Stimulated activated CD4-positive, alpha-beta T cell treated with anti-CD3 and anti-CD28 coated beads, Interleukin-4, amount 100 ng/mL, for 48 hours (primary cell): ENCODE measurements at places on chromosomes 6 and 20.

GRCh38 chr6:154580397-154581135 lies 70.1 kb upstream of the CNKSR3 start:
- no peak for DNase-seq

DNA sequence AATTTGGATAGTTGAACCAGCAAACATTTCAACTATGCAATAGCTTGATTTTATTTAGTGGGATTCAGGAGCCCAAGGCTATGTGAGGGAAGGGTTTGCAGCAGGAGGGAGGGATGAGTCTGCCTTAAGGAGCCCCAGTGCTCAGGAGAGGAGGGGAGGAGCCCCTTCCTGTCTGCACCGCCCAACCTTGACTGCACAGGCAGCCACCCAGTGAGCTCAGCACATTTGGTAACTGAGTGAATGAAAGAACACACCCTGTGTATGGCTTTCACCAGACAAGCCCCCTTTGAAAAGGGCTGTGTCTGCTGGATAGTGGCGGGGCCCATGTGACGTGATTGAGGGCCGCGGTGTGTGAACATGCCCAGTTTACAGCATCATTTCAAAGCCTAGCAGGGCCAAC lies 17.0 kb downstream of the DACT2 start:
- no peak for DNase-seq

DNA sequence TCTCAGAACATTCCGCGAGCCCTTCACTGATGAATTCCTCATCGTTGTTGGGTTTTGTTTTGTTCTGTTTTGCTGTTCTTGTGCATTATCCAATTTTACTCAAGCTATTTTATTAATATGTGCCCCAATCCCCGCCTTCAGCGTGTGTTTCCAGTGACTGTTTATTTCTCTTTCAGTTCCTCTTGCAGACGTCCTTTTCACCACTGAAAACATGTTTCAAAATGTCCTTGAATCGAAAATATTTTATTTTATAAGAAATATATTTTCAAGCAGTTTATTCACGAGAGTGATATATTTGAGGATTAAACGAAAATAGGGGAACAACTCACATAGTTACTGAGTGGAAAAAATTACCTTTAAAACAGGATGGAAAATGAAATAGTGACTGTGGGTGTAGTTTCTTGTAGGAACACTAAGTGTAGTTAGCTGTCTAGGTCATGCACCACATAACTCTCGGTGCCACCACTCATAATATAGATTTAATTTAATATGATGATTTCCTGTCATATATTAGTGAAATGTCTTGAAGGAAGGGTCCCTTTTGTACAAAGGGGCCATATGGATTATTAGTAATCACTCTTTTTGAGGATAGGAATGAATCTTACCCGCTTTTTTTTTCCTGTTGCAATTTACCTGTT lies 45.3 kb upstream of the HDDC2 start:
- DNase-seq: no peak

DNA sequence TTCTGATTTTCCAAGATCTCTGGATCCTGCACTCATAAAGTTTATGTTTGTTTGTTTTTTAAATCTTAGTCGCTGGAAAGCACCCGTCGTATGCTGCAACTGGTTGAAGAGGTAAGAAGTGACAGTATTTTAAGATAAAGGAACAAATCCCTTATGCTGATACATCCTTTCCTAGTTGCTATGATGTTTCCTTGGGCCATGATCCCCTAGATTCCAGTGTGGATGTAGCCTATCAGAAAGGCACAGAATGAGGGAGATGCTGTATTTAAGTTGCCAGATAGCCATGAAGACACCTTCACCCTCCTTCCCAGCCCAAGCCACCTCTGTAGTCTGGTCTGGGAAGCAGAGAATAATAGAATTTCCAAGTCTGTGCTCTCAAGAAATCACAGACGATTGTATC lies 59.0 kb downstream of the SNAP25 start:
- DNase-seq: no peak

DNA sequence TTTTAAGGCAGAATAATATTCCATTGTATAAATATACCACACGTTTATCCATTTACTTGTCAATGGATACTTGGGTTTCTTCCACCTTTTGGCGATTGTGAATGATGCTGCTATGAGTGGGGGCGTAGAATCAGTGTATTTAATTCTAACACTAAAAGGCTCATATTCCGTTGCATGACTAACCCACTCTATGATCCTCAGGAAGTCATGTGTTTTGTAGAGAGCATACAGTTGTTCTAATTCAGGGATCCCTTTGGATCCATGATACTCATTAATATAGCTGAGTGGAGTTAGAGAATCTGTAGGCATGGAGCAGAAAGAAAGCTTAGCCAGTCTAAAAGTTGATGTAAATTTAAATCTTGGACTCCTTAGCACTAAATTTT lies 74.2 kb upstream of the TMEM170B start:
- no peak for DNase-seq
